ENCODE measurements at places on chromosomes 7 and 10. TPM values are rescaled to one million over a fixed set of nuclear protein-coding genes. Genes with fewer than 3 reads are reported as not detected.
A peak's percentile ranks its signal among the peaks of the same experiment; 100 is the strongest.

NAT16 gene
- 1.5 TPM for total RNA-seq

HOXA1 gene
- total RNA-seq: 5.6 TPM

GNAT3 gene
- total RNA-seq: not detected

SSC4D gene
- total RNA-seq: 0.77 TPM

GRCh38 chr10:93267521-93267920, 193.8 kb downstream of the CYP26A1 start:
- no peak for DNase-seq

DNA sequence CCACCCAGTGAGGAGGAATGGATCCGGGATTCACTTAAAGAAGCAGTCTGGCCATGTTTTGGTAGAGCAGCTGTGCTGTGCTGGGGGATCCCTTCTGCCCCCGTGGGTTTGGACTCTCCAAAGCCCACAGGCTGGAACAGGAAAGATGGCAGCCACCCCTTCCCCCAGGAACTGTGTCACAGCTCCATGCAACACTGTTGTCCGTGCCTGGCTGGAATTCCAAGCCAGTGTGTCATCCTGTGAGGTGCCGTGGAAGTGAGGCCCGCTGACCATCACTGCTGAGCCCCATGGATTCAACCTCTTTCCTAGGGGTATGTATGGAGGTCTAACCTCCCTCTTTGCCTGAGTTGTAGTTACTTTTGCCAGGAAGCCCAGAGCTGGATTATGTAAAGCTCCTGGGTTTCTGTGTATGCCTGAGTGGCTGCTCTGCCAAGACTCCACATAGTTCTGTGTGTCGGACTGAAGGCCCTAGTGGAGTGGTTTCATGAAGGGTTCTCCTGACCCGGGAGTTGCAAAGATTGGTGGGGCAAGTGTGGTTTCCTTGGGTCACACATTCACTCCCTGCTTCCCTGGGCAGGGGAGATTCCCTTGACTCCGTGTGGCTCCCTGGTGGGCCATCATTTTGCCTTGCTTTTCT, 35.1 kb upstream of the PCGF5 start:
- DNase-seq: no peak

GRCh38 chr10:91700788-91701444, 68.0 kb upstream of the PPP1R3C start:
- DNase-seq: no peak

DNA sequence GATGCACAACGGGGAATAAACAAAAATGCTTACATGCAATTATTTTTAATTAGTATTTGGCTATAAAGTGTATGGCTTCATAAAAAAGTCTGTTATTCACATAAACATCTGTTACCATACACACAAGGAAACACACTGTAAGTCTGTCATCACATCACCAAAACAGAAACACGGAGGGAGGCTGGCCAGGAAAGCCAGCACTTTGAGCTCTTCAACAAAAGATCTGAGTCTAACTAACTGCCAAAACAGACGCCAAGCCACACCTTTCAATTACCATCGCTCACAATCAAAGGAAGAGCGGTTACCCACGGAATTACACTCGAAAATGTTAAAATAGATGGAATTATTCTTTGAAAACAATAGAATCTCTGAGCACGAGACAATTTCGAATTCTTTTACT, 49.2 kb upstream of the MGMT start:
- DNase-seq: no peak

- DNase-seq: no peak
Observed at GRCh38 chr7:137032436-137032835, 164.0 kb downstream of the CHRM2 start.

DNA sequence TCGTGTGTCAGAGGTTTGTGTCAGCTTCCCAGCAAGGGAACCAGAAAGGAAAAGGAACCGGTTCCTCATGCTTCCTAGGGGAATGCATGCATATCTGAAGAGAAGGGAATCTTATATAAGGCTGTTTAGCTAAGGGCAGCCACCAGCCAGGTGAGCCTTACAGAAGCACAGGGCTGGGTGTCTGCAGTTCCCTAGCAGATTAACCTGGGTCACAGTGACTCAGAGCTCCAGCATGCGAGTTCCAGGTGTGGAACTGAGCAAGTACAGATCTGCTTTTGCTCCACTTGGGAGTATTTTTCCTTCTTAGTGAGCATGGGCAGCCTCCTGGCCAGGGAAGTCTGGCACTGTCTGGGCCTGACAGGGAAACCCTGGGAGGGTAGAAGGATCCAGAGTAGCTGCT, 957 bp upstream of the ANKRD2 start:
- no peak for DNase-seq

DNA sequence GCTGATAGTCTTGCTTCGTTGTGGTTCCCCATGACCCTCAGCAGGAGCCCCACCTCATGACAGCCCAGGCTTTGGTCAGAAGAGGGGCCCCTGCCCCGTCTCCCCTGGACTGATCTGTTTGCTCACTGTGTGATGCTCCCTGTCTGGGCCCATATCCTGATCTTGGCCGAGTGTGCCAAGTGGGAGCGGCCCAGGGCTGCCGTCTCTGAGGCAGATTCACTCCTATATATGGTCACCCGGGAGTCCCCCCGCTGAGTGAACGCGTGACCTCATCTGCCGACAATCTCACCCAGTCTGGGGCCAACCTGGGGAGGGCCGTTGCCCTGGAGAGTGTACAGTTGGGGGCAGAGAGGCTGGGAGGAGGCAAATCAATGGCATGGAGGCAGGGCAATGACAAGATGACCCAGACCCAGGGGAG, 34.5 kb downstream of the PPIF start:
- DNase-seq: no peak

- DNase-seq: no peak
Observed at GRCh38 chr10:70477661-70478162, 855 bp upstream of the PALD1 start.

- DNase-seq: no peak
Observed at GRCh38 chr7:158824028-158824427, 5.3 kb downstream of the ESYT2 start.

GRCh38 chr10:70528314-70528713, 49.7 kb downstream of the PALD1 start:
- DNase-seq: no peak

- DNase-seq: no peak
Observed at GRCh38 chr7:13236026-13236425, 548.6 kb downstream of the ARL4A start.

- no peak for DNase-seq
Observed at GRCh38 chr10:17209881-17210280, 8.4 kb upstream of the TRDMT1 start.

DNA sequence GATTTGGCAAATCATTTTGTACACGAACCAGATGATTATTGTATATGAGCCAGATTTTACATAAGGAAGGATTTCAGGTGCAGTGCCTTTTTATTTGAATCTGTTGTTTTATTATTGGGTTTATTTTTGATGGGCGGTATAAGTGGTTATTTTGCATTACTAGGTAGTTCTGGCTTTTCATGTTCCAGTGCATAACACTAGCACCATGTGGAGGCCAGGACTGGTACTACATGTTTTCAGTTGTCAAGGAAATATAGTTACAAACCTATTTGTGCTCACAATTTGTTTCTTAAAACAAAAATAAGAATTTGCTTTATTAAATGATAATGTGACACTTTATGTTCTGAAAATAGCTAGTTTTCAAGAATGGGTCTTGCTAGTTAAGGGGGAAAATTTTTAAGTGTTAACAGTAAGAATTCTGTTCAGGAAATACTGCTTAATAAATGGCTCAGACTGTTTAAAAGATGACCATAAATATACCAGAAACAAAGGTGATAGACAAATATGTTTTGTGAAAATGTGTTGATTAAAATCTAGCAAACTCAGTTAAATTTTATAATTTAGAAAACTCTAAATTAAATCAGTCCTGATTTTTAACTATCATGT, 7.1 kb upstream of the SEMA3E start:
- DNase-seq: peak; percentile 69

Measured in SK-MEL-5 (cell line).